Right renal cortex interstitium (tissue), 3 donors: ENCODE measurements at places on chromosomes 3 and 15. TPM values are rescaled to one million over a fixed set of nuclear protein-coding genes. Genes with fewer than 3 reads are reported as not detected.

DNA sequence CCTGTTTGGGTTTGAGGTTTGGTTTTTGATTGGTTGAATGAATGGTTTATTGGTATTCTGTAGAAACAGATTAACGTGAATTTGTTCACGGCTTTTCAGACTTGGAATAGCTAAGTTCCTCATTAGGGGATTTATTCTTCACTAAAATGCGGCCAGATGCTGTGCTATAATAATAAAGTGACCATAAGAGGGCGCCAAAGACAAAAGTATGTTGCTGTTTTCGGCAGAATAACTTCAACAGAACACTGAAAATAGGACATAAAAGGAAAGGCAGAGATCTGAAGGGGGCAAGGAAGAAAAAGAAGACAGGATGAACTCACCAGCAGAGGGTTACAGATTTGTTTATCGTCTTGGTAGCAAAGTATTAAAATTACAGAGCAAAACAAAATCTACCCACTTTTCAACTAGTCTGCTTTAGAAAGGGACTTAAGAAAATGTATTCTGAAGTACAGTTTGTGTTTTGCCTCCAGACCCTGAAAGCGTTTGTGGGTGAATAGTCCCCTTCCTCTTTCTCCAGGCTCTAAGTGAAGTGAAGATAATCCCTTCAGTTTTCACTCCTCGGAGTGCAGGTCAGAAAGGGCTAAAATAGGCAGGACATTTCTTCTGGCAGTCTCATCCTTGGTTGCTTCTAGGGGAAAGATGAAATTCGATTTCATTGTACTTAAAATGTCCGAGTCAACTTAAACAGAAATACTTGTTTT lies 147.6 kb downstream of the IL20RB start:
- peak; percentile 59 for DNase-seq

DNA sequence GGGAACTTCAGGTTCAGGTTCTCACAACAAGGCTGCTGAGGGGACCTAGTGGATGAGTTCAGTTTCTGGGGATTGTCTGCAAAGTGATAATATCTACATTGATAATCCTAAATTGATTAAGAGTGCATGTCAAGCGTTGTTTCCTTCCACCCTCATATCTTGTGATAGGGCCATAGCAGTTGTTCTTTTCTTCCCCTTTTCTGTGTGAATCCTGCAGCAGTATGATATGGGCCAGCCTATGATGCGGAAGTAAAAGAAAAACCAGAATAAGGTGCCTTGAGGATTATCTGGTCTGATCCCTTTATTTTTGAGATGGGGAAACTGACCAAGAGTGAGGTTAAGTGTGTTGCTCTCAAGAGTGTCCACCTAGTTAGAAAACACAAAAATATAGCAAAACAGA lies 86.2 kb downstream of the MITF start:
- no peak for DNase-seq

GRCh38 chr15:32722136-32722535 lies 4.3 kb downstream of the GREM1 start:
- no peak for DNase-seq

DNA sequence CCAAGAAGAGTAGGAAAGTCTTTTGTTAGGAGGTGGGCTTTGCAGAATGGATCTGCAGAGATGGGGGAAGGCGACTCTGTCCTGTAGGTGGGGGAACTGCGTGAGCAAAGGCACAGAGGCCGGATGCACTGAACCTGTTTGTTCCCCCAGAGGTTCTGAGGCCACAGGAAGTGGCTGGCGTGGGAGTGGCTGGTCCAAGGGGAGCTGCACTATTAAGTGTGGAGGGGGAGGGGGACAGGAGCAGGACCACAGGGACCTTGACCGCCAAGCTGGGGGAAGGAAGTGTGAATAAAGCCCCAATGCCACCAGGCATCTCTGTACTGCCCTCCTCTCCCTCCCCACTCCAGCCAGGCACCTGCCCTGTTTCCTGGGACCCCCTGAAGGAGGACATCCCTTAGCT lies 51.8 kb downstream of the CYP11A1 start:
- no peak for DNase-seq

DNA sequence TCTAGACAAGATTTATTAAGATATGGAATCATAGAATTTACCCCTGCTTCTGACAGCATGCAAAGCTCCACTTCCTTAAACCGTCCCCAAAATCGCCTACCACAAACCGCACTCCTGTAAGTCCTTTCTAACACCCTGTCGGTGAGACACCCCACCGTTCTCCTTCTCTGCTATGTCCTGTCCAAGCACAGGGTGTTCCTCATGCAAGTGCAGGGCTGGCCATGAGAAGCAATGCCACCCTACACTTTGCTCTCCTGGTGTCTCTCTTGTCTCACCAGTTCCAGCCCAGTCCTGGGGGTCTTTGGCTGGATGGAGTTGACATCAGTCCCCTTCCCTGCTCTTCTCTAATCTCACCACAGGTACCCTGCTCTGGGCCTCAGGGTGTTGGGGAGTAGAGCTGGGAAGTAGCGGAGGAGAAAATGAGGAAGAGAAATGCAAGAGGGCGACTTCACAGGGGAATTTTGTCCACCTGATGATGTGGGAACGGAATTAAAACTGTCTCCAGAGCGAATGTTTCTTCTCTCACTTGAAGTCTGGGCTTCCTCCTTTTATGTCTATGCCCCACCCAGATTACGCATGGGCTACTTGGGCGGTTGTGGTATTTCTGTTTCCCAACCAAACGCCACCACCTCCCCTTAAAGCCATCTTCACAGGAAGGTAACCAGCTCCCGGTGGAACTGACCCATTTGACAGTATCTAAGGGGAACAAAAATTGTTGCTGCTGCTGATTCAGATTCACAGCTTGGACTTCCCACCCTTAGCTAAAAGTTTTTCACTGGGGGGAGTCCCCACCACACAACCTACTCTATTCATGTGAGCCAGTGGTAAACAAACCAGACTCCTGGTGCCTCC lies 49.9 kb downstream of the CASR start:
- no peak for DNase-seq

- no peak for DNase-seq
Measured at GRCh38 chr15:73922186-73923151, 3.8 kb upstream of the LOXL1 start.

- DNase-seq = no peak
Measured at GRCh38 chr3:67357610-67358458, 296.6 kb downstream of the SUCLG2 start.

- DNase-seq = no peak
Measured at GRCh38 chr3:185422677-185423076, 59.7 kb downstream of the MAP3K13 start.

- DNase-seq = no peak
Measured at GRCh38 chr15:95362306-95362705, 968.2 kb upstream of the NR2F2 start.

DNA sequence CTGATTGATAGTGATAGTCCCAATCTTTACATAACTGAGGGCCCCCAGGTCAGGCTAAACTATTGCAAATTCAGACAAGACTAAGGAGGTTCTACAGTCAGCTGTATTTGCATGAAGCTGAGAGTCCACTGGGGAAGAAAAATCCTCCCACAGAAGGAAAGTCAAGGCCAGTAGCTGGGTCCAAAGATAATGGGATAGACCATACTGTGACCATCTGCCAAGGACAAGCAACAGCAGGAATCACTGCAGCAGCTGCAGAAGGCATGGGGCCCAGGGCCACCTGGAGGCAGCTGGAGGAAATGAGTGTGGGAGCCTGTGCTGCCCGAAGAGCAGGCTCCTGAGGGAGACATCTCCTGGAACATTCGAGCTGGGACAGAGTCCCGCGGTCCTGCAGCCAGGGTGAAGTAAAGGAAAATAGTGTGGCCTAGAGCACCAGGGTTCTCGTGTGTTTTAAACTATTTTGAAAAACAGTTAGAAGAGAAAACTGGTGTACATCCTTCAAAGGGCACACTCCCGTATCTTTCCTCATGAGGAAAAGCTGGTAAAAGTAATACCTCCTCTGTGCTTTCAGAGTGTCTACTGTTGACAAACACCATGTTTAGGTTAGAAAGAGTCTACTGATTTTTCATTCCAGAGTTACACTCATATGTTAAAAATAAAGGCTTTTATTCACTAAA lies 13.2 kb upstream of the TMEM212 start:
- DNase-seq = no peak

DNA sequence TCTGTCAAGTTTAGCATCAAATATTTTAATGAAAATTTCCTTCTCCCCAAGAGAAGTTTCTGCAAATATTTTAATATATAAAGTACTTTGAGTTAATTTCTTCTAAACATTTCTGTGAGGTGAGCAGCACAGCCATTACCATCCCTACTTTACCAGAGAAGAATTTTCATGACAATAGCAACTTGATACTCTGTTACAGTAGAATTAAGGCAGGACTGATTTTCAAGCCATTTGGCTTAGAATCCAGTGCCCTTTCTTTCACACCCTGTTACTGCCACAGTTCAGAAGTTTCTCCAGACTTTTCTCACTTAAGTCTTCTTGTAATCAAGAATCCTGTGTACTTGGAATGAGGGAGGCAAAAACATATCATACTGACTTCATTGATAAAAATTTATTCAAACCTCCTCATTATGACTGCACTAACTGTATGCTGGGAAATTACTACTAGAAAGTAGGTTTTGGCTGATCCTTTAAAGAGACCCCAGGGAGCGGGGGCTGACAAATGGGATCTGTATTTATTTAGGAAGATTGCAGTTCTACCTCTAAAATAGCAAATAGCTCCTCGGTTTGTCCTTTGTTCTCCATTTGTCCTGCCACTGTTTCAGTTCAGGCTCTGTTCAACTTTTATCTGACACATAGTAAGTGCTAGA lies 557.0 kb upstream of the SGO1 start:
- DNase-seq = no peak

DNA sequence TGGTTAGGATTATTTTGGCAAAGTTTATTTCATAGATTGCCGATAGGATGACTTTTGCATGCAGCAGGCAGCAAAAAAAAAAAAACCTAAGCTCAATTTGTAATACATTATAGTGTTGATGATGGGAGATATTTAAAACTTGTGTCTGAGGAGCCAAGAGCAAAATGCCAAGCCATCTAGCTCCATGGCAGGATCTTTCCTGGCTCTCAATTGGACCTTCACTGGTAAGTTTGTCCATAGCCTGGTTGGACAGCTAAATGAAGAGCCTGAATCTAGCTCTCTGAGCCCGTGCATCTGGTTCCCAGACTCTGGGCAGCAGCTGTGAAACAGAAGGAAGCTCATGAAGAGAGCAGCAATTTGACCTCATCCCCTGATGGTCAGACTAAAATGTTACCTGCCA lies 17.5 kb downstream of the STAC start:
- DNase-seq = no peak

DNA sequence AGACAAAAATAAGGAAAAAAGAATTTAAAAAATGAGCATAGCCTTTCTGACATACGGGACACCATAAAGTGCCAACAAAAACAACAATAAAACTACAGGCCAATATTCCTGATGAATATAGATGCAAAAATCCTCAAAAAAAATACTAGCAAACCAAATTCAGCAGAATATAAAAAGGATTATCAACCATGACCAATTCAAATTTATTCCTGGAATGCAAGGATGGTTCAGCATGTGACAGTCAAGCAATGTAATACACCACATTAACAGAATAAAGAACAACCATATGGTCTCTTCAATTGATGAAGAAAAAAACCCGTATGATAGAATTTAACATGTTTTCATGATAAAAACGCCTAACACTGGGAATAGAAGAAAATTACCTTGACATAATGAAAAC lies 341.7 kb downstream of the PYDC2 start:
- no peak for DNase-seq

DNA sequence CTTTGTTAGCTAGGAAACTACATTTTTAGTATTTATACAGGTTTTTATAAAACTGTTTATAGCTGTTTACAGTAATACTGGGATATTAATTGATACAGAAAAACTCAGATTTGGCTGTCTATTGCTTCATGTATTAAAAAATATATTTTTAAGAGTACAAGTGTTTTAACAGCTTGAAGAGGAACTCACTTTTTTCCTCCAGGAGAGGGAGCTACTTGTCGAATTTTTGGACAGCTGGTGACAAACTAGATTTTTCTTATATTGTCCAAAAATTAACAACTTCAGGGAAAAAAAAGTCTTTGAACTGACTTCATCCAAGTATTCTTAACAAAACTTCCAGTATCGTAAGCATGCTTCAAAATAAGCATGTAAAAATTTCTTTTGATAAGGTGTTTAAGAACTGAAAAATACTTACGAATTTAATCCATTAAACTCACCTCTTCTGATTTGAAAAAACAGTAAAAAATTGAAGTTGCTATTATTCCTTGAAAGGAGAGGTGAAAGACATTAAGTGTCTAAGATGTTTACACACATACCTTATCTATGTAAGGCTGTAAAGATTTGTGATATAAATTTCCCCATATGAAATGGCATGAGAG lies 4.0 kb downstream of the DIPK2A start:
- no peak for DNase-seq

DNA sequence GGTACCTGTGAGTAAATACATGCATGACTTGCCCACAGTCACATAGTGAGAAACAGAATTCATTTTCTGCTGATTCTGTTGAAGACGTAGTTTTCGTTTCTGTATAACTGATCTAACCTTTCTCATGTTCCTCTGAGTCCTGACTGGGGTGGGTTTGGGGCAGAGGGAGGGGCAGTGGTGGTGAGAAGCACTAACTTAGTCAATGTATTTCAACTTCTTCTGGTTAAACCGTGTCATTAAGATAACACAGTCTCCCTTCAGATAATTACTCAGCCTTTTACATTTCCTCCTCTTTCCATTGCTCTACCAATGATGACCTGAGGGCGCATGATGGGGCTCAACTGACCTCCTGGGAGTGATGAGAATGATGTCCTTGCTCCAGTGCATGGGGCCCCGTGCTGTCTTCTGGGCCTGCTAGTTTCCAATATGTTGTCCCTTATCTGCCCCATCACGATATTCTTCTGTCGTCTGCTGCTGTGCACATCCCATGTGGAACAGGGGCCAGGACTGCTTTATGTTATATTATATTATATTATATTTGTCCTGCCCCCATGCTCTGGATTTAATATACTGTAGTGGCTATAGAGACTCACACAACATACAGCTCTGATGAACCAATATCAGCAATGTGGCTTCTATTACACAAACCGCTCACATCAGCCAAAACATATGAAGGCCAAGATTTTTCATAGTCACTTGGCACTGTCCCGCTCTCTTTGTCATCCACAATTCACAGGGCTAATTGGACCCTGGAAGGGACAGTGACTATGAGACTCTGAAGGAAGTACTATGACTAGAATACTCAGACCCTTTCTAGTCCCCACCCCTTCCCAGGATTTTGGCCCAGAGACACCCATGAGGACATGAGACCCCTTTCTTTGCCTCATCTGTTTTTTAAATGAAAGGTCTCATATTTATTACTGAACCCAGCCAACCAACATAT lies 407.1 kb upstream of the MCTP2 start:
- DNase-seq = no peak

DNA sequence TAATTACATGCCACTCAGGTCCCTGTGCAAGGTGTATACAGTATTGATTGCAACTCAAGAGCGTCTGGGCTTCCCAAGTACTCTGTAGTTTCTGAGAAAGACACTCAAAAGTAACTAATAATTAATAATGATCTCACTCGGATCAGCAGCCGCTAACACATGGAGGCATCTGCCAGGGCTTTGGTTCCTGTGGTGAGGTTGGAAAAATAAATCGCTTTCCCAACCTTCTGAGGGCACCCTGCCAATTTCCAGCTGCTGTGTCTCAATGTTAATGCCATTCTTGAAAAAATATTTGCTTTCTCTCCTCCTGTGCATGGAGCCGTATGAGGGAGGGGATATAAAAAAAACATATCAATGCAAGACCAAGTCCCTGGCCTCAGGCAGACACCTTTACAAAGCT lies 116.5 kb upstream of the SLC2A2 start:
- DNase-seq = no peak

ADGRG7 gene
- 0.10 TPM for polyA plus RNA-seq

APOD gene
- 5.7 TPM for polyA plus RNA-seq

CYP1A2 gene
- 0.11 TPM for polyA plus RNA-seq

SLC12A8 gene
- 4.8 TPM for polyA plus RNA-seq

FBXW12 gene
- polyA plus RNA-seq = 0.50 TPM

CTXND1 gene
- polyA plus RNA-seq = 13.4 TPM

ERC2 gene
- polyA plus RNA-seq = 3.7 TPM
